ENCODE measurements at places on chromosomes 3 and 15.

DNA sequence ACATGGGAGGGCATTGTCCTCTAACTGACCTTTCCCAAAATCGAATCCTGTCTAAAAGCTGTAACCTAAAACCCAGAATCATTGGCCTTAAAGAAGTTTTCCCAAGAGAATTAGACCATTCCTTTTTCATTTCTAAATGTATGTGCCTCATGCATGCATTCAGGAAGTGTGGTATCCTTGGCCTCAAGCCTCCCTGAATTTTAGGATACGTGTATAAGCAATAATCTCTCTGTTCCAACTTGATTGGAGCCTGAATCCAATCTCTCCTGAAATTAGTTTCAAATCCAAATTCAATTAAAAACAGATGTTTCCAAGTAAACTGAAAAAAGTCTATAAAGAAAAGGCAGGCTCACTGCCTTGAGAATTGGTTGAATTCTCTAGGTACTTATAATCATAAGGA is 86.0 kb upstream of the VEPH1 start:
- DNase-seq, result no peak

DNA sequence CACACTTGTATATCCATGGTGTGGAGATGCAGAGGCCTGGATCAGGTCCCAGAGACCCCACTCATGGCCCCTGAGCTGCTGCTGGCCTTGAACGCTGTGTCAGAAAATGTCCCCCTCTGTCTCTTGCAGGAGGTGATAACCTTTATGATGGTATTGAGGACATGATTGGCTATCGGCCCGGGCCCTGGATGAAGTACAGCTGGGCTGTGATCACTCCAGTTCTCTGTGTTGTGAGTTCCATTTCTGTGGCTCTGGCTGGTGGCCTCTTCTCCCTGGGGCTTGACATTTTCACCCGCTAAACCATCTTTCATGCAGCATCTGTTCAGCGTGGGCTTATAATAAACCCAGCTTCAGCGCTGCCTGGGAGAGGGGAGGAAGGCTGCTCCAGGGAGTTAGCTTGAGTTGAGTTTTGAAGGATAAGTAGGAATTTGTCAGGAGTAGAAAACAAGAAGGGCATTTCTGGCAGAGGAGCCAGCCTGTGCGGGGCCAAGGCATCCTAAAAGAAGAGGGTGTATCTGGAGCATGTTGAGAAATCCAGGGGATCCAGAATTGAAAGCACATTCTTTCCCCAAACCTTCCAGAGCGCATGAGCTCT is 61.1 kb downstream of the GRIP2 start:
- no peak for DNase-seq

DNA sequence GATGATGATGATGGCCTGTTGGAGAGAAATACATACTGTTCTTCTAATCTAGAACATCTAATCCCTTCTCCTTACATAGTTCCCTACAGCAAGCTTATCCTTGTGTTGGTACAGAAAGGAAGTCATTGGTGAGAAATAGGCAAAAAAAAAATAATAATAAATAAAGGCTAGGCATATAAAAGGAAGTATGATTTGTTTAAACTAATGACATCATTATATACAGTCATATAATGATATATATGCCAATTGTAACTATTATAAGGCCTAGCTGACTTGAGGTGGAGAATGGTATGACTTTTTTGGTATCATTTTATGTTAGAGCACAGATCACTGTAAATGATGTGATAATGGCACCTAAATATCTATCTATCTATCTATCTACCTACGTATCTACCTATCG is 142.4 kb downstream of the DUT start:
- no peak for DNase-seq

DNA sequence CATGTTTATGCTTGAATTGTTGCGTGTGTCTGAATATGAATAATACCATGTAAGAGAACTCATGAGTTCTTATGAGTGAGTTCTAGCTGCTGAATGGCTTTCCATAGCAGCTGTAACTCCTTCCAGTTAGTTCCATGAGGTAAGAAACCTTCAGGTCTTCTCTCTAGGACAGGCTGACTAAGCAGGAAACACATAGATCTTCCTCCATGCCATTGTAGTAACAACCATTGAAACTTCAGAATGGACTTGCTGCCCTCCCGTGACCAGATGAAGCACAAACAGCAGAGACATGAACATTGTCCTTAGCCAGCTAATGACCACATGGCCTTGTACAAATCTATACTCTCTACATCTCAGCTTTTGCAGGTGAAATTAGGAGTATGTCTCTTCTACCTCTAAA is 200.0 kb downstream of the ZNF385D start:
- no peak for DNase-seq

DNA sequence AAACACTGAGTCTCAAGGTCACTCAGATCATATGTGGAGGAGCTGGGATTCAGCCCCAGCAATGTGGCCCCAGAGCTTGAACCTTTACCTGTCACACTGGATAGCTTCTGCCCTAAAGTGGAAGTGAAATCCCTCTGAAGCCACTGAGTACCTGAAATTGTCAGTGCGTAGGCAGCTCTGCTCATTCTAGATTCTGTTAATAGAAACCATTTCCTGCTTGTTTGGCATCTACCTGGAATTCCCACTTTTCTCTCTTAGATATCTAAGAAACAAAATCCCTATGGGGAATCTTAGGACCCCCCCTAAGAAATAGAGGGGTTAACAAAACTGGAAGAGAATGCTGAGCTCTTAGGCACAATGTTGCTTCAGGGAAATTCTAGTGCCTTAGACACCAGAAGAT is 29.8 kb downstream of the FBXL22 start:
- no peak for DNase-seq

GRCh38 chr15:94395640-94396039 is 164.3 kb downstream of the MCTP2 start:
- DNase-seq, result no peak

- DNase-seq, result no peak
Observed at GRCh38 chr3:116285781-116286421, 159.4 kb downstream of the LSAMP start.

DNA sequence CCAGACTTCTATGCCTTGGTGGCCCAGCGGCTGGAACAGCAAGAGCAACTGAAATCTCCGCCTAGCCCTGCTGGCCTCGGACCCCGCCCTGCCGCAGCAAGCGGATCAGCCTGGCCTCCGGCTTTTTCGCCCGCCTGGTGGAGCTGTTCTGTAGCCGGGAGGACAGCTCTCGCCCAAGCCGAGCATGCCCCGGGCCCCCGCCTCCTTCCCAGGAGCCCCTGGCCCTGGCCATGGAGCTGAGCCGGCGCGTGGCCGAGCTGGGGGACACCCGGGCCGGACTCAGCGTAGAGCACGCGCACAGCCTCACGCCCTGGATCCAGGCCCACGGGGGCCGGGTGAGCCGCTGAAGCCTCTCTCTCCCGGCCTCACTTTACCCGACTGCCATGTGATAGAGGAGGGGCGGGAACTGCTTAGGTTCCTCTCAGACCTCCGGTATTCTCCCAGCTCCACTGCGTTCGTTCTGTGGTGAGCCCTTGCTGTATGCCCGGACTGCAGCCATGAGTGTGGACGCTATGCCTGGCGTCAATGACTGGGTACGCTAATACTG is 24.1 kb upstream of the MRPL3 start:
- no peak for DNase-seq

DNA sequence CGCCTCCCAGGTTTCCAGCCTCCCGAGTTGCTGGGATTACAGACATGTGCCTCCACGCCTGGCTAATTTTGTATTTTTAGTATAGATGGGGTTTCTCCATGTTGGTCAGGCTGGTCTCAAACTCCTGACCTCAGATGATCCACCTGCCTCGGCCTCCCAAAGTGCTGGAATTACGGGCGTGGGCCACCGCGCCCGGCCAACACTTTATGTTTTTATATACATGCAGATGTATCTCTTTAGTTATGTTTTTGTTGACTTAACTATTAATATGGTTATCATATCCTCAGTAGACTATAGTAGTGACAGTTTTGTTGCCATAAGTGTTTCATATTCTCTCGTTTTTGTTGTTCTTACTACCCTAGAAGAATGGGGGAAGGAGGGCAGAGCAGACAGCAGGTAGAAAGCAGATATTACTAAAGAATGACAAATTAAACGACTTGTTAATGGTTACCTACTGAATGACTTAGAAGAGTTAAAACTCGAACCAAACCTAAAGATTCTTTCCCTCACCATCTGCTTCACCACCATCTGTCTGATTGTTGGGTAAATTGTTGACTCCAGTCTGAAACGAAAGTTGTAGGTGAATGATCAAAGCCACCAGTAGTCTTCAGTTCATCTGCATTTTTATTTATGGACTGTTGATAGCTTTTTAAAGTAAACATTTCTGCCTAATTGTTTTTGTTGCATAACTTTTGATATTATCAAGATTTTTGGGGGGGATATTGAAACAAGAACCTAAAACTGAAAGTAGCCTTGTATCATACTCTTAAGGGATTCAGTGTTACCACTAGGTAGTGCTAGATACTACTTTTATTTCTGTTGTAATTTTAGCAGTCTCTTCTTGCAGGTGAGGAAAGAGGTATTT is 89.3 kb downstream of the RASA2 start:
- no peak for DNase-seq

GRCh38 chr3:195131176-195131575 is 139.8 kb downstream of the XXYLT1 start:
- no peak for DNase-seq

DNA sequence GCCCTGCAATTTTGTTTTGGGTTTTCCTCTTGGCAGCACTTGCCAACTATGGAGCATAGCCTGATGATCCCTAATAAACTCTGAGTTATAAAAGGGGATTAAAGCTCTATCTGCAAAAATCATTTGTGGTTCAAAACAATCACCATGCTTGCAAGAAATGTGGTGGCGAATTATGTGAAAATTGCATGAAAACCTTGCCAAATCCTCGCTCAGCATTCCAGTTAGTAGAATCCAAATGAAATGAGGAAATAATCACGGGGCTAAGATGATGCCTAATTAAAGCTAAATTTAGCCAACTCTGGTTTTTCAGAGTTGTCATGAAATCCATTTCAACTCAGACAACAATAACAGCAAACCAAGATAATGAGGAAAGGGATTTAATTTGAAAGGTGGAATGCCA is 73.0 kb upstream of the PROK2 start:
- DNase-seq, result no peak

GRCh38 chr3:41819236-41819635 is 142.7 kb downstream of the ULK4 start:
- DNase-seq, result no peak

DNA sequence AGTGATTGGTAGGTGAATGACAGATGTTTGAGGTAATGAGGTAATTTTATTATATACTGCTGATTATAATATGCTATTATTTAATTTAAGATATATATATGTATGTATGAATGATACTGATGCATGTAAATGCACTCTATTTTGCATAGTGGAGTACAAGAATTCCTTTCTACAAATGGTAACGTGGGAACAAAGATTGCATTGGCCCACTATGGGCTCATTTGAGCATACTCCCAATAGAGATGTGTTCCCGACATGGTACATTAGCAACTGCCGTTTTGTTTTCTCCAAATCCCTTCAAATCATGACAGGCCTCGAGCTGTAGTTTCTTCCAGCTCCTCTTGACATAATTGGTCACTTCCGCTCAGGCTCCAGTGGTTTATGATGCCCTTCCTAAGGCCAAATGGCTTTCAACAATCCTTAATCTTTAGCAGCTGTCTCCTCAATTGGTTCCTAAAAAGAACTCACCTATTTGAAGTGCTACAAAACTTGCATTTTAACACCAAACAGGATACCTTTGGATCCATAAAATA is 266.1 kb downstream of the ADAMTSL3 start:
- DNase-seq, result no peak

DNA sequence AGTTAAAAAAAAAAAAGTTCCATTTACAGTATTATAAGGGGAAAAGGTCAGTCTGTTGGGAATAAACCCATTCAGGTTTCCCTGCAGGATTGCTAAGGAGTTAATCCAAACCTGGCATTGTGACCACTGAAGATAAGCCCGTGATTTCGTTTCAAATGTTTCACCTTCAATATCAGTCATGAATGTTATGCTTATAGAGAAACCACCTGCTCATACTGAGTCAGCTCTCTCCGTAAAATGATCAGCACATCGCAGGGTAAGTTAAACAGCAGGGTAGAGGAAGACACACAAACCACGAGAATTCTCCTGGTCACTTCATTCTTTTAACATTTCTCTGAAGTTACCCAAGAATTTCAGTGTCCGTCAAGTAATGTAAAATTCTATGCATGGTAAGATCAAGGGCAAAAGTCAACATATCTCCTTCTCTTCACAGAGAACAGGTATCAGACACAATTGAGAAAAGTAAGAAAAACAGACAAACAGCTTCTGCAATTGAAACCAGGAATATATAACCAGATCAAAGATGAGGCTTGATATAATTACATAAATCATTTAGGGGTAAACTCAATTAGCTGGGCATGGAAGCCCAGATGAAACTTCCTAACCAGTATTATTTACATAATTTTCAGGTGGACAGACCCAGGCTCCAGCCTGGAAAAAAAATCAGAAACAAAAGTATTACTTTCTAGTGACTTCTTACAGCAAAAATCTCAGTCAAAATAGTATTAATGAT is 67.6 kb upstream of the ARHGEF3 start:
- no peak for DNase-seq

- no peak for DNase-seq
Observed at GRCh38 chr3:21562243-21562642, 188.8 kb downstream of the ZNF385D start.

DNA sequence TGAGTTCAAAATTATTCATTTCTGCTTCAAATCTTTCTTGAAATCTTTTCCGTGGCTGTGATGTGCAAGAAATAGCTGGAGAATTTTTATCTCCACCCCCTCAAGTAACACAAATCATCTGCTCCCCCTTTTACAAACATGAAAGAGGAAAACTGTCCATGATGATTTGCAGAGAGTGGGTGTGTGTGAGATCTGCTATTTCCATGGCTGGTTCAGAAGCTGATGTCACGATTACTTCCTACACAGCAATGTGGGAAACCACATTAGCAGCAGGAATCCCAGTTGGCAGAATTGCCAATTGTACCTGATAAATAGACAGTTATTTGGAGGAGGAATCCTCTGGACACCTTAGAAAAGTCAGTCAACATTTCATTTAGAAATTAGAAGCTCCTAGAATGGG is 75.2 kb upstream of the GRM7 start:
- DNase-seq, result no peak

DNA sequence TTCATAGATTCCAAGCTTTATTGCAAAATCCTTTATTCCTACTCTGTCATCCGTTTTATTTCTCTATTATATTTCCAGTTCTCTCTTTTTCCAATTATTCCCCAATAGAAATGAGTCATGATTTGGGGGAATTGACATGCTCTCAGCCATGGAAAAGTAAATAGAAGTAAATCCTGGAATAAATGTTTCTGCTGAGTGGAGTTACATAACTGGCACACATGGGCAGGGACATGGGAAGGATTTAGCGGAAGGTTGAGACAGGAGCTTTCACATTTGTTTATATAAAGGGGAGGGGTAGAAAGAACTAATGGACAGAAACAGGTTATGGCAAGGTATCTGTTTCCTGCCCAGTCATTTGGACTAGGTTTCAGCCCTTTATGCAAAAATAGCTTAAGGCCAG is 221.6 kb downstream of the PLOD2 start:
- DNase-seq, result no peak

GRCh38 chr15:99113547-99114271 is 8.8 kb downstream of the SYNM start:
- no peak for DNase-seq

DNA sequence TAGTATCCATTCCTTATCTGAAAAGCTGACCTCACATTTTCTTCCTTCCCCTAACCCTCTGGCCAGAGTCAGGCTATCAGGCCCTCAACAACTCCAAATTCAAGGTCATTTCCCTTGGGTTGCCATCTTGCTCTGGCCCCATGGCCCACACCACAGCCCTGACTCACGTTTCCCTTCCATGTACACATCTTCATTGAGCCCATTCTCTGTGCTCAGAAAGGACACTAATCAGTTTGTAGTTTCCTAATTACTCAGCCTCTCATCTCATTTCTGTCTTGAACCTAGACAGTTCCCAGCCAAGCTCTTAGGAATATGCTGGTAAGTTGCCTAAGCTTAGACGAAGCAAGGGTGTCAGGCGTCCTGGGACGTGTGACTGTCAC is 14.9 kb downstream of the TGM5 start:
- DNase-seq, result no peak

Data from T-helper 22 cell (primary cell).